ENCODE measurements at places on chromosomes 12 and 14. TPM values are rescaled to one million over a fixed set of nuclear protein-coding genes. Genes with fewer than 3 reads are reported as not detected.

The MRPL42 gene
- 42.2 TPM for total RNA-seq

- ATAC-seq = peak; percentile 28
Observed at GRCh38 chr12:108356835-108357806, 18.0 kb upstream of the CMKLR1 start.

GRCh38 chr14:23793532-23793931 is 157.4 kb downstream of the DHRS2 start:
- ATAC-seq = no peak

The PLEKHG7 gene
- total RNA-seq = not detected

The NUAK1 gene
- total RNA-seq = not detected
